ENCODE measurements at places on chromosomes 1 and 21.

GRCh38 chr1:181863736-181864135, 197.8 kb downstream of the ZNF648 start:
- no peak for DNase-seq

DNA sequence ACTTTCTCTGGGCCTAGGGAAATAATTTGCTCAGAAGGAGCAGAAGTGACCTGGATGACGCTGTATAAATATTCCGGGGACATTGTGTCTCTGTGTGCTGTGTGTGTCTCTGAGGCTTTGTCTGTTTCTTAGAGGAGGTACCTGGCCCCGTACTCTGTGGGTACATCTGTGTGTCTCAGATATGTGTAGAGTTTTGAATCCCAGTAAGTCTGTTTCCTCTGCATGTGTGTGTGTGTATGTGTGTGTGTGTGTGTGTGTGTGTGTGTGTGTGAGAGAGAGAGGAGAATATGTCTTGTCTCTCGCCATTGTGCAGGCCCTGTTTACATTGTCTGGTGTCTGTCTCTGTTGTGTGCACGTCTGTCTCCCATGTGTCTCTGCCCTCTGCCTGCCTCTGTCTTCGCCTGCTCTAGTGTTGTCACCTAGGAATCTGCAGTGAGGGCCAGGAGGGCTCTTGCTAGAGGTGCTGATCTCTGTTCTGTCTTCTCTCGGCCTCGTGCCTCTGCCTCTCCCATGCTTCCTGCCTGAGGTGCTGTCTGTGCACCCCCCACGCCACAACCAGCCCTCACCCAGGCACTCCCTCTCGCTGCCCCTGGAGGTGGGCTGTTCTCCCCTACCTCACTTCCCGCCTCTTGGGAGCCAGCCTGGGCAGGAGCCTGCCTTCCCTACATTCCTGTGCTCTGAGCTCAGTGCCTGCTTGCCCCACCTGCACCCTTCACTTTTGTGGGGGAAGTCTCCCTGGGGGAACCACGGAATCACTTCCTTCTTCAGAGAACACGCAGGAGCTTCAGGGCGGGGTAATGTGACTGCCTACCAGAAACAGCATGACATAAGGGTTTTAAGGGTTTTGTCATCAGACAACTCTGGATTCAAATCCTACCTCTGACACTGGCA, 5.9 kb downstream of the MAP7D1 start:
- peak; percentile 64 for DNase-seq

GRCh38 chr1:43975249-43975961, 645 bp downstream of the ATP6V0B start:
- DNase-seq, result no peak

DNA sequence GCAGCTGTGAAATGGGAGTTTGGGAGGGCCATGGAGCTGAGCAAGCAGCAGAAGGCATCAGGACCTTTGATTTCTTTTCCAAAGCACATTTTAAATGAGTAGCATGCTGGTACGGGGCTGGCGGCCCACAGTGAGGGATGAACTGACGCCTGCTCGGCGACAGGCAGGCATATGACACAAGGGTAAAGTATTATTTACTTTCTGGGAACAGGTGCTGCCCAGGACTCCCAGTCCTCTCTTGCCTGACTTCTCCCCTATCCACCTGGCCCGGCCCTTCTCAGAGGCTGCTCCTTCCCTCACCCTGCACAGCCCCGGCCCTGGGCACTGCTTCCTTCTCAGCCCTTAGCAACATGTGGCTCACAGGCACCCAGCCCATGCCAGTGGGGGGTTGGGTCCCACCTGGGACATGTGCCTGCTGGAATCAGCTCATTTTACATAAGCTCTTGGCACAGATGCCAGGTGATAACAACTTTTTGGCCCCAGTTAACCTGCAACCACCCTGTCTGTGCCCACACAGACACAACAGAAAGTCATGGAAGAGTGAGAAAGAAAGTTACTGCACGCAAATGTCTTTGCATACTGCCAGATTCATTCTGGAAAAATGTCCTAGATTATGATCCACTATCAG, 112.3 kb upstream of the GADD45A start:
- DNase-seq, result no peak

GRCh38 chr1:66503841-66504470, 30.0 kb upstream of the SGIP1 start:
- no peak for DNase-seq

DNA sequence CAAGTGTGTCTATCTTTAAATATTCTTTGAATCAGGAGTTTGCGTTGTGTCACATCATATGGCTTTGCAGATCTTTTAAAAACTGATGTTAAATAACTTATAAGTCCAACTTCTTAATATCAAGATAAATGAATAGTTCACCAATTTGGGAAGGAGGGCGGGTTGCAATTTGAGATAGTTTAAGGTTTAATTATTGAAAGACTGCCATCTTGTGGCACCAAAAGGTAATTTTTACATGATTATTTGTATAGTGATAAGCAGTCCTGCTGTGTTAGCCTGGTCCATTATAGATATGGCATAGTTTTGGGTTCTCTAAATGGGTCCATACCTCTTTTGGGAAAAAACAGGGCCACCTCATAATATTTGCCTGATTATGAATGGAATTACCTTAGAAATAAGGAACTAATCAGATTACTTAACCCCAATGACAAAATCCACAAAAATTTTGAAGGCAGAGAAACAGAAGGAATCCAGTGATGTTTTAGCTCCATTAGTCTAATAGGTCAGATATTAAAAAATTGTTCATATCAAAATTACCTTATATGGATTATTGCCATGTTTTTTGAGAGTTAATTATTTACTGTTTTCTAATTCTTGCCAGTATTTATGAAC, 64.3 kb downstream of the PRKAA2 start:
- DNase-seq, result no peak

DNA sequence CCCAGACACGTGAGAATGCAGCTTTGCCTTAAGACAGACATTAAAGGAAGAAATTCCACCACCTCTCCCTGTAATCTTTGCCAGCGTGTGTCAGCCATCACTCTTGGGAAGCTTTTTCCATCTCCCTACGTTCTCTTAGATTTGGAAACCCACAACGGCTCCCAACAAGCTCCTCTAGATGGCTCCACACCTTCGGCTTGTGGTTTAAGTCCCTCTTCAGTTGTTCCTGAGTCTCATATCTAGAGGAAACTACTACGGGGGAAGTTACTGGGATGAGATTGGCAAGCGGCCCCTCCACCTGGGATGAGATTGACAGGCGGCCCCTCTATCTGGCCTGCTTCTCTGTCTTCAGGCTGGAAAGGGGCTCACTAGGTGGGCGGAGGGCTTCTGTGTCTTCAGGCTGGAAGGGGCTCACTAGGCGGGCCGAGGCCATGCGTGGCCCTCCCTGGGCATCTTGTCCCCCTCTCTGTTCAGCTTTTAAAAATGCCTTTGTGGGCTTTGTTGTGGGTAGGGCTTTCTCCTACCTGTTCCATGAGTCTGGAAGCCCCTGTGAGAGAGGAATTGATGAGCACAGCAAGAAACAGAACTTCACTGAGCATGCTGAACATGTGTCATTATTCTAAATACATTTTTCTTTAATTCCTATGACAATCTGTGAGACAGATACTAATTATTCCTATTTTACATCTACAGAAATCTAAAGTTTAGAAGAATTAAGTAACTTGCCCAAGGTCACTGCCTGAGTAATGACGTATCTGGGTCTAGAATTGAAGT, 670.5 kb downstream of the KIF26B start:
- DNase-seq, result no peak

DNA sequence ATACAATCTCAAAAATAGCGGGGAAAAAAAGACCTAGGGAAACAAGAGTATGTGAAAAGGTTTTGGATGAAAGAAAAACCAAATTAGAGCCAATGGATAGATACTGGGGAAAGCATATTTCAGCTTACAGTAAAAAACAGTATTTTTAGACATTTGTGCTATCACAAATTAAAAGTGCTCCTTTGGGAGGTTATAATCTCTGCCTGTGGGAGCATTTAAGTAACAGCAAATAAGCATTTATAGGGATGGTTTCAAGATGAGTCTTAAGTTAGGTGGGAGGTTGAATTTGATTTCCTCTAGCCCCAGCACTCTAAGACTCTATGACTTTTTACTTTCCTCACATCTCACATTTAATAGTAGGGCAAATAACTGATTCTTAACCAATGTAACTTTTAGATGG, 79.6 kb upstream of the SLFNL1 start:
- DNase-seq, result no peak

DNA sequence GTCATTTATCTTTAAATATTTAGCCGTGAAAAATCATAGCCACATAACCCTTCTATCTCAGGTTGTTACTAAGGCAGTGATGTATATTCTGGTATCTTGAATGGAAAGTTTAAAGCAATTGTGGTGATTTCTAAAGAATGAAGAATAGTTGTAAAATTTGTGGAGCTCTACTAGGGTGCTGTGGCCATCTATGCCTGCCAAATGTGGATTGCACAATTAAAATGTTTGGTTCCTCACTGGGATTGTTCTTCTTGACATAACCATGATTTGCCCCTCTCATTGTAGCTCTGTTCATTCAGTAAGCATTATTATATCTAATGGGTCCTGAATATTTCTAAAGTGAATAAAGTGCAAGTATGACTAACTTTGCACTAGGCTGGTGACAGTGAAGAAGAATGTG, 50.1 kb downstream of the AK4 start:
- DNase-seq, result no peak

- DNase-seq, result no peak
Observed at GRCh38 chr1:35191429-35192055, 1.4 kb downstream of the SFPQ start.

GRCh38 chr1:195580988-195581387, 1027.3 kb downstream of the KCNT2 start:
- DNase-seq, result no peak

GRCh38 chr1:231628207-231628876, 1.8 kb downstream of the DISC1 start:
- no peak for DNase-seq

- DNase-seq, result no peak
Observed at GRCh38 chr21:45423968-45424853, 19.2 kb downstream of the COL18A1 start.

DNA sequence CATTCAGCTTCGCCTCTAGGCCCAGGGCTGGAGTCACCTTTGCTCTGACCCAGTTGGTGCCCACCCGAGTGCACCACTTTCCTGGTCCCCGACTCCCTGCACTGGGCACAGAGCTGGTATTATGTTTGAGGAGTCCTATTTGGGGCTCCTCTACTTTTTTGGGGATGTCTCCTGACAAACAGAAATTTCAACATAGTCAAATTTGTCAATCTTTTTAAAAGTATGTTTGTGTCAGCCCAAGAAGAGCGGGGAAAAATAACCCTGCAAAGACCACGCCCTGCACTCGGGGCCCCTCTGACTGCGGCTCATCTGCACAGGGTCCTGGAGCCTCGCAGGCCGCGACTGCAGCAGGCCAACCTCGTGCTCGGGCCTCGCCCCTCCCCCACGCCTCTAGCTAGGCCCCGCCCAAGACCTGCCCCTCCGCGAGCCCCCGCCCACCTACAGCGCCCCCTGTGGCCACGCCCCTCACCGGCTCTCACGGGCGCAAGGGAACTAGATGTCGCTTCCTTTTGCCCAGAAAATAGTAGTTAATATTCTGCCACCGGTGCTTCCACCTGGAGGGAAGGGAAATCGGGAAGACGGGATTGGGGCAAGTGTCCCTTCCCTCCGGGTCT, 11.4 kb downstream of the FAM229A start:
- DNase-seq, result no peak

DNA sequence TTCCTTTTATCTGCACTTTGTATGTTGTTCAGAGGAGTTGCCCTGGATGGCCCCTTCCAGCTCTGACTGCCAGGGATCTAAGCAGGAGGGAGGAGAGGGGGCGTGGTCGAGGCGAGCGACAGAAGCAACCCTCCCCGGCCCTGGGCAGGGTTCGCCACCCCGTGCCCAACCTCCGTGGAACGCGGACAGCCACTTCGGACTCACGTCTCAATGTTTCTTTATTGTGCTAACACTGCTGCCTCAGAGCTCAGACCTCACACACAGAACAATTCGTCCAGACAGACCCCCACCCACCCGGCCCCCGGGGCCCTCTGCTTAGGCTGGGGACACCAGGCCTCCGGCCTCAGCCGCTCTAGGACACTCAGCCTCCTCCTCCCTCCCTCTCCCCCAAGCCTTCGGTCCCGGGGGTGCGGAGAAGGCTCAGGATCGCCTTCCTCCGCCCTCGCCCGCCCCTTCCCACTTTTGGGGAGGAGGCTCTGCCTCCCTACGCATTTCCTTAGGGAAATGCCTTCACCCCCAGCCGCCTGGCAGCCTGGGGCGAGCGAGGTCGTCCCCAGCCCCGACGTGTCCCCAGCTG, 8.3 kb downstream of the VSIG8 start:
- DNase-seq, result no peak

GRCh38 chr1:169043823-169044222, 62.7 kb upstream of the ATP1B1 start:
- DNase-seq, result no peak

GRCh38 chr1:68460935-68461334, 11.2 kb upstream of the RPE65 start:
- no peak for DNase-seq

- no peak for DNase-seq
Observed at GRCh38 chr1:53406551-53407235, 52.5 kb upstream of the DMRTB1 start.

GRCh38 chr1:213914392-213914791, 73.4 kb upstream of the PROX1 start:
- no peak for DNase-seq

DNA sequence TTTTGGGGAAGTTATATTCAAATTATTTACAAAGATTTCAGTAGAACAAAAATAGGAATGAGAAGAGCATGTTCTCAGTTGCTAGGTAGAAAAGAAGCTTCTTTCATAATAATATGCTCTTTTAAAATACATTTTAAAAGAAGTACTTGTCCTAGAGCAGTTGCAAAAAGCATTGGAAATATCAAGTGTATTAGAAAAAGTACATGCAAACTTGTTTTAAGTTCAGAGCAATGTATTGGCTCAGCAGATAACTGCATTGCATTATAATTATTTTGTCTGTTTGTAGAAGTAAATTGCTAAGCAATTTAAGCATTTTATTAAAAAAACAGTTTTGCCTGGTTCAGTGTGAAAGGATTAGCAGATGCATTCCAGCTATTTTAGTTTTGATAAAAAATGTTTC, 806.4 kb downstream of the USP25 start:
- DNase-seq, result no peak

GRCh38 chr21:37642493-37642892, 273.8 kb downstream of the KCNJ6 start:
- DNase-seq, result no peak

GRCh38 chr1:98053471-98054366, 132.9 kb upstream of the DPYD start:
- DNase-seq, result no peak

- no peak for DNase-seq
Observed at GRCh38 chr1:100847361-100848082, 47.1 kb downstream of the EXTL2 start.

- no peak for DNase-seq
Observed at GRCh38 chr1:60055336-60055735, 18.2 kb downstream of the C1orf87 start.

DNA sequence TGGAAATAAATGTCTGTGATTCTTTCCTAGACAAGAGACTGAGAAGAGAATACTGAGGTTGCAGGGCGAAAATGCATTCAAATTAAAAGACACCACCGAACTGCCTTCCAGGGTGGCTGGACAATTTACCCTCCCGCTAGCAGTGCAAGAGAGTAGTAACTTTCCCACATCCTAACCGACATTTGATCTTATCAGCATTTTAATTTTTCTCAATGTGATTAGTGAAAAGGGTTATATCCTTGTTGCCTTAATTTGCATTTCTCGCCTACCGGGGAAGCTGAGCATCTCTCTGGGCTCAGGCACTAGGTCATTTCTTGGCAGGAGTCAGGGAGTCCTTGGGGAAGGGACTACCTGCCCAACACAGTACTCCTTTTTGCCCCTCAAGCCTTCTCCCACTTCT, 2.8 kb downstream of the TNFRSF8 start:
- DNase-seq, result no peak

- DNase-seq, result no peak
Observed at GRCh38 chr1:3816331-3817137, 20.2 kb upstream of the LRRC47 start.

- no peak for DNase-seq
Observed at GRCh38 chr1:198437332-198437731, 103.1 kb downstream of the ATP6V1G3 start.
